BE2C (cell line): ENCODE measurements at places on chromosomes 1 and 21.
A peak's percentile ranks its signal among the peaks of the same experiment; 100 is the strongest.

GRCh38 chr1:227778401-227778947 is 37.0 kb upstream of the PRSS38 start:
- no peak for DNase-seq

- no peak for DNase-seq
Observed at GRCh38 chr1:156662005-156662799, 15.0 kb downstream of the NES start.

- DNase-seq, result no peak
Observed at GRCh38 chr1:26799479-26800142, 11.9 kb downstream of the PIGV start.

DNA sequence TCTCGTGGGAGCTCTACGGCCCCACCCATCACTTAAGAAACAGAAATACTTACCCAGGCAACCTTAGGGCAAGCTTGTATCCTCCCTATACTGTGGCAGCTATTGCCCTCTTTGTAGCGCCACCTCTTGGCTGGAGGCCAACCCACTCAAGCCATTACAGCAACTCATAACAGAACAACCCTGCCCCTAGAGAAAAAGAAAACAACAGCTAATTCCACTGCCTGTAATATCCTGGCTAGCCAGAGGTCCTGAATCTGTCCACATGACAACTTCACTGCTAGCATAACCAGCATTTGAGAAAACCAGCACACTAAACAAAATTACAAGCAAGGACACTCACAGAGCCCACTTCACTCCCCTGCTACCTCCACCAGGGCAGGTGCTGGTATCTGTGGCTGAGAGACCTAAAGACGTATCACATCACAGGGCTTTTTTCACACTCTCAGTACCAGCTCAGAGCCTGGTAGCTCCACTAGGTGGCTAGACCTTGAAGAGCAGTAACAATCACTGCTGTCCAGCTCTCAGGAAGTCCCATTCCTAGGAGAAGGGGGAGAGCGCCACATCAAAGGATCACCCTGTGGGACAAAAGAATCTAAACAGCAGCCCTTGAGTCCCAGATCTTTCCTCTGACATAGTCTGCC is 14.5 kb upstream of the MX1 start:
- DNase-seq, result no peak

GRCh38 chr1:119632103-119632490 is 16.0 kb downstream of the ZNF697 start:
- DNase-seq, result no peak

GRCh38 chr1:8274352-8274751 is 43.6 kb upstream of the SLC45A1 start:
- no peak for DNase-seq

DNA sequence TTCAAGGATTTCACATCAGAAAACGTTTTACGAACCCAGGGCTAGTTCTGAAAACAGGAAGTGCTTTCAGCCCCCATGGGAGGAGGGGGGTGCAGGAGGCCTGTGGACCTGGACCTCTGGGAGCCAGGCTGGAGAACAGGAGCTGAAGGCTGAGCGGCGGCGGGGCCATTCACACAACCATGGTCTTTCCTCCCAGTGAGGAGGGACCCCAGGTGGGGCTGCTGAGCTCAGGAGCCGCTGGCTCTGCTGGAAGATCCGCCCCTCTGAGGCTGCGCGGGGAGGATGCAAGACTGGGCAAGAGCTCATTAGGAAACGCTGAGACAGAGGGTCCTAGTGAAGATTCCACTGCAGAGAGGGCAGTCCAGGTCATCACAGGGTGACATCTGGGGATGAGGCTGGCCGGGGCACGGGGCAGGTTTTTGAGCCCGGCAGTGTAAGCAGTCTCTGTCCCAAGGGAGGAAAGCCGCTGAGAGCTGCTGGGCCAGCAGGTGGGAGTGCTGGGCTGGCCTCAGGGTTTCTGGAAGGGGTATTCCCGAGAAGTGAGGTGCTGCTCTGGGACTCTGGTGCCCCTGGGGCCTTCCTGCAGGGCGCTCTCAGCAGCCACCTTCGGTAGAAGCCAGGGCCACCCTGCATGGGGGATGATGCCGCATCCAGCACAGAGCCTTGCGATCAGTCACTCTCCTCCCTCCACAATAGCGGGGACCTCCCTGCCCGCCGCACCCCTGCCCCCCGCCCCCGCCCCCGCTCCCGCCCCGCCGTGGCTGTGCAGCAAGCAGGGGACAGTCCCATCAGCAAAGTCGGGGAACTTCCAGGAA is 7.5 kb downstream of the MX2 start:
- DNase-seq, result no peak

- DNase-seq, result no peak
Observed at GRCh38 chr1:110502402-110503151, 16.4 kb downstream of the KCNA10 start.

- DNase-seq, result no peak
Observed at GRCh38 chr1:119790451-119791198, 20.6 kb downstream of the REG4 start.

GRCh38 chr1:160046494-160047110 is 14.8 kb upstream of the PIGM start:
- DNase-seq, result peak; percentile 52

DNA sequence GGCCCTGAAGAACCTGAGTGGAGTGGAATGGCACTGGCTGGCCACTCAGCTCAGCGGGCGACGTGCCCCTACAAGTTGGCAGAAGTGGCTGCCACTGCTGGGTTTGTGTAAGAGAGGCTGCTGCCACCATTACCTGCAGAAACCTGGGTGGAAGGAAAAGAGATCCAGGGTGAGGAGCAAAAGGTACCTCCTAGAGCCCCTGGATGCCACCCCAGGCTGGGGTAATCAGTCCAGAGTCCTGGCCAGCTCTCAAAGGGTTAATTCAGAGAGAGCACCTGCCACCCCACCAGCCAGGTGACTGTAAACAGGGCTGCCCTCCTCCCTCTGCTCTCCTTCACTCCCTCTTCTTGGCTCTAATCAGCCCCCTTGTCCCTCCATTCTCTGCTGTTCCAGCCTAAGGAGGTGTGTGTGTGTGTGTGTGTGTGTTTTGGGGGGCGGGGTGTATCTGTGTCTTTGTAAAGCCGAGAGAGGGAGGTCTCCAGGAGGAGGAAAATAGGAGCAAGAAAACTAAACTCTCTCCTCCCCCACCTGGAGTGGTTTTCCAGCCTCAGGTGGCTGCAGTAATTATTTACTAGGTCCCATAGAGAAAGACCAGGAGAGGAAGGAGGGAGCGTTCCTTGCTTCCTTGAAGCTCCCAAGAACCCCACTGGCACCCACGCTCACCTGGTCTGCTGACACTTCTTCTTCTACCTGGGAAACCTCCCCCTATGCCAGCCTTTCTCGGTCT is 12.6 kb downstream of the TRIM46 start:
- DNase-seq, result no peak

GRCh38 chr1:21537511-21537931 is 28.3 kb downstream of the ALPL start:
- DNase-seq, result no peak

DNA sequence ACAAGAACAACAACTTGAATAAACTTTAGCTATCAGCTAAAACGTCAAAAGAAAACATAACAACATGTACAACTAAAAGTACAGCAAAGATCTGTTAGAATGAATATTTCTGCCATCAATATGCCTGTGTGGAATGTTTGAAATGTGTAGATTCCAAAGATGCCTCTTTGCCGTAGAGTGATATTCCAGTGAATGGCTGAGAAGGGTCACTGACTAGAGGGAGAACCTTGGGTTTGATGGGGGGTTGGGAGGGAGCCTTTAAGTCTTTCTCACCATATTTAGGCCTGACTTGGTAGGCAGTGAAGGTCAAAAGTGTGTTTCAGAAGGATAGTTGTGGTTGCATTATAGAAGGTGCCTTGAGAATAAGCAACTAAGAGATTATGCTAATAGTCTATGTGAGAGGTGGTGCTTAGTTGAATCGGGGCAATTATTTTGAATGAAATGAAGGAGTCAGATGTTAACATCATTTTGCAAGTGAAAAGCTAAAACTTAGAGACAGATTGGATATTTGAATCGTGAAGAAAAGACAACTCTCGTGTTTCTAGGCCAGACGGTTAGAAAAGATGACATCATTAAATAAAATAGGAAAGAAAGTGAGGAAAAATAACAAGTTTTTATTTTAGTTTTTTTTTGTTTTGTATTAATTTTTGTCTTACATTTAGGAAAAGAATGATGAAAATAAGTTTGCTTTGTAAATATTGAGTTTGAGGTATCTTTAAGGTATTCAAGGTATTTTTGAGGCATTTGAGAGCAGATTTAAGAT is 53.8 kb downstream of the PLA2G4A start:
- DNase-seq, result no peak

- no peak for DNase-seq
Observed at GRCh38 chr1:106780806-106781569, 275.5 kb upstream of the PRMT6 start.

DNA sequence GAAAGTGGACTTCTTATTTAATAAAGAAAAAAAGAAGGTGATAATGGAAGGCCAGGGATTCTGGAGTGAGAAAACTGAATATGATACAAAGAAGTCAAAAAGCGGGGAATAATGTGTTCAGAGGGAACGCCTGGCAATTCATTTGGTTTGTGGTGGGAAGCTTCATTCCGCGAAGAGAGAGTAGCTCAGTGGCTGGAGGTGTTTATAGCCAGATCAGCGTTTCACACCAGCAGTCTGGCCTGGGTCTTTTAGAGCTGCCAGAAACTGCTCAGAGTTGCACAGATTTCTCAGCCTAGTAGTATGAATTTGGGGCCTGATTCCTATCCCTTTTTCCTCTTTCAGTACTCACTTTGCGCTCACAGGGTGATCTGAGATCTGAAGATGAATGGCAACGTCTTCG is 67.8 kb upstream of the IPO9 start:
- no peak for DNase-seq

DNA sequence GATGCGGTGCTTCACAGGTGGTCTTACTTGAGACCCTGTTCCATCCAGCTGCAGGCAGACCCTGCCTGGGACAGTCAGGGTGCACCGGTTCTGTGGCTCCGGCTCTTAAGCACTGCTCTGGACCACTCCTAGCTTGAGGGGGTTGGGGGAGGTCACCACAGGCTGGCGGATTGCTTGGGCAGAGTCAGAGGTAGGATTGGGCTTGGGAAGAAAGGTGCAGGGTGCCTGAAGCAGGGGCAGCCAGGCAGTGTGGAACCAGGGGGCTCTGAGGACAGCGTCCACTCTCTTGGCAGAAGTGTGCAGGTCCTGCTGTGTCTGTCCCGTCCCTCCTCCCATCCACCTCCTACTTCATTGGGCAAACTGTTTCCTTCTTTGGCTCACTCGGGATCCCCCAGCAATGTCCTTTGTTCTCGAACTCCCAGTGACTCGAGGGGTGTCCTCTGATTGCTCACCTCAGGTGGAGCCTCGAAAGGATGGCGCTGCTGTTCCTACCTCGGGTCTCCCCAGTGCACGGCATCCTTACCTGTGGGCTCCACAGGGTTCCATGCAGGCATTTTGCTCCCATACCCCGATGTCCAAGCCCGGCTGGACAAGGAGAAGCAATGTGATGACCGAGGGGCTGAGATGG is 1.7 kb downstream of the PDXK start:
- no peak for DNase-seq

GRCh38 chr1:28229996-28230395 is 2.8 kb downstream of the DNAJC8 start:
- no peak for DNase-seq

- DNase-seq, result no peak
Observed at GRCh38 chr1:204477036-204477740, 17.4 kb downstream of the PIK3C2B start.

DNA sequence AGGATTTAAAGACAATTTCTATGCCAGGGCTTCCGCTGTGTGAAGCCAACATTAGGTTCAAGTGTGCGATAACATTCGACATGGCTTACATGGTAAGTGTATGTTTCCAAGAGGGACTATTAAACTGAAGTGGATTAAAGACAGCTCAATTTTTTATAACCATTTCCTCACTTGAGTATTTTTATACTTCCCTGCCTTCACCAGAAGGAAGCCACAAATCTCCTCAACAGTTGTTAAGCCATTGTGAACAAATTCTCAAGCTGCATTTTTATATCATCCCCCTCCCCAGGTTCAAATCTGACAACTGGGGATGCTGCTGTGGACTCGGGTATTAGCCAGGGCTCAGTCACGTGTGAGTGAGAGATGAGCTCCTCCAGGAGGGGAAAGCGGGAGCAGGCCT is 116.3 kb downstream of the RHOU start:
- DNase-seq, result no peak

GRCh38 chr1:212457740-212458338 is 25.1 kb downstream of the NENF start:
- DNase-seq, result peak; percentile 82

DNA sequence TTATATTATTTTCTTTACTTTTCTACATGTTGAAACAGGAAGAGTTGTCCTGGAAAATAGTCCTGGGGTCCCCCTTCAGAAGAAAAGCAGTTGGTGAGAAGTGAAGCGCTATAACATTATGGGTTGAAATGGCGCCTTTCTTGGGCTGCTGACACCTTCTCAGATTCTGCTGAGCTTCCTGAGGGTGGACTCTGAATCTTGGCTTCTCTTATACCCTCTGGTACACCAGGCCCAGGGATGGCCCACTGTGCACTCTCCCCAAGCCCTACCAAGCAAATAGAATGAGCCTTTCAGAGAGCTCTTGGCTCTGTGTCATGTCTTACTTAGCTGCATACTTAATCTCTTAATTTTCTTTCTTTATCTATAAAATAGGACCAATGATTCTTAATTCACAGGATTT is 42.3 kb downstream of the CD247 start:
- DNase-seq, result no peak

DNA sequence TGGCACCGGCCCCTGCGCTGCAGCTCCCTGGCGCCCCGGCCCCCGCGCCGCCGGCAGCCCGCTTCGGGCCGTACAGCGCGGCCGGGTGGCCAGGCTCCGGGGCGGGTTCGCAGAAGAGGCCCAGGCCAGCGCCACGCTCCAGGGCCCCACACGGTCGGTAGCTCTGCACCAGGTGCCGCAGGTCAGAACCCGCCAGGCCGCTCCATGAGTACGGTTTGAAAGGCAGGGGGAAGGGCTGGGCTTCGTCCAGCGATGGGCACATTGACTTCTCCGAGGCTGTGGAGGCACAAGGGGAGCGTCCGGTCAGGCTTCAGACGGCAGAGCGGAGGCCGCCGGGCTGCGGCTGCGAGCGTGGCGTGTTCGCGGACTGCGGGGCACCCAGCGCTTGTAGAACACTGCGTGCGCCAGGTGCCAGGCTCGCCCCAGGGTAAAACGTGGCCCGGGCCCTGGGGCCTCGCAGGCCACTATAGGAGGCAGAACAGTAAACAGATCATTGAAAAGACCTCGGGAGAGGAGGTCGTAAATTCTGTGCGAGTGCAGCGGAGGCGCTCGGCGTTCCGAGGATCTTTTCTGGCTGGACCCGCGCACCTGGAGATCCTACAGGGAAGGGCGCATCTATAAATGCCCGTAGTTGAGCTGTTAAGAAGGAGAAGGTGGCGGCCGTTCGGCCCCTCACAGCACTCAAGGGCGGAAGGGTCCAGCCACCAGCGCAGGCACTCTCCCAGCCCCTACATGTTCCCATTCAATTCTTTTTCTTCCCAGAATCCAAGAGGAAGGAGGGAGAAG is 5.7 kb downstream of the GFI1 start:
- no peak for DNase-seq

DNA sequence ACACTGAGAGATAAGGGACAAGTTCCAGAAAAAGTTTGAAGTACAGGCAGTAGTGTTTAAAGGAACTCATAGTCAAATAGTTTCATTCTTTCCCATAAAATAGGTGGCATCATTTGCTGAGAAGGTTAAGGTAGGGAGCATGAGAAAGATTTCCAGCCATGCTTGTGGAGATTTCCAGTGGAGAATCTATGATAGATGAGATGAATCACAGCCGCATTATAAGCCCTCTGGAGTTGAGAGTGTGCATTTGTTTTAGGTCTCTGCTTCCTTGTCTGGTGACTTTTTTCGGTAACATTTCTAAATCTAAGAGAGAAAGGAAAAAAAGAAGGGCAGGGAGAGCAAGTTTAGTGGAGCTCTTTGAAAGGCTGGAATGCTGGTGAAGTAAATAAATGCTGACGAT is 108.7 kb downstream of the DISP1 start:
- no peak for DNase-seq

GRCh38 chr1:244651956-244652622 is 837 bp upstream of the DESI2 start:
- DNase-seq, result no peak
